ENCODE measurements at places on chromosomes 4 and X.

DNA sequence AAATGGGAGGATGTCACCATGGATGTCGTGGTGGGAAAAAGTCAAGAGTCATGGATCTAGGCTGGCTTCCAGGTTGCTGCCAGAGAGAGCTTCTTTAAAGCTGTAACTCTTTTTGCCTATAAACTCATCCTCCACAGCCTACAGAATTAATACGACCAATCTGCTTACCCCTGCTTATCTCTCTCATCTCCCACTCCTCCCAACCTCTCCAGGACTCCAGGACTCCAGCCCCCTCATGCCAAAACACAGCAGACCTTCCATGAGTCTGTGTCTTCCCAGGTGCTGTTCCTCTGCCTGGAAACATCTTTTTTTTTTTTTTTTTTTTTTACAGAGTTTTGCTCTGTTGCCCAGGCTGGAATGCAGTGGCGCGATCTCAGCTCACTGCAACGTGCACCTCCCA, 15.3 kb upstream of the SLC10A4 start:
- DNase-seq, result no peak

DNA sequence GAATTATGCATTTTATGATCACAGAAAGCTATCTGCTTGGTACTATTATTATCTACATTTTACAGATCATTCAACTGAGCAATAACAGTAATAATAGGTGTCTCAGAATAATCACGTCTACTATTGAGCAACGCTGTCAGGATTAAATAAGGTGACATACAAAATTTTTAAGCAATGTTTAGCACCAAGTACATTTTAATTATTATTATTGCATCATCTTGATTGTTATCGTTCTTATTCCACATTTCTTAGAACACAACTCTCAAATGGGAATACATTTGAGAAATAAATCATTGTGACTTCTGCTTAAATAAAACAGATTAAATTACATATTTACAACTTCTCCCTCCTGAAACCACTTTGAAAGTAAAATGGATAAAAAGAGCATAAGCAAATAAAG, 1083.5 kb upstream of the ADGRL3 start:
- DNase-seq, result no peak

DNA sequence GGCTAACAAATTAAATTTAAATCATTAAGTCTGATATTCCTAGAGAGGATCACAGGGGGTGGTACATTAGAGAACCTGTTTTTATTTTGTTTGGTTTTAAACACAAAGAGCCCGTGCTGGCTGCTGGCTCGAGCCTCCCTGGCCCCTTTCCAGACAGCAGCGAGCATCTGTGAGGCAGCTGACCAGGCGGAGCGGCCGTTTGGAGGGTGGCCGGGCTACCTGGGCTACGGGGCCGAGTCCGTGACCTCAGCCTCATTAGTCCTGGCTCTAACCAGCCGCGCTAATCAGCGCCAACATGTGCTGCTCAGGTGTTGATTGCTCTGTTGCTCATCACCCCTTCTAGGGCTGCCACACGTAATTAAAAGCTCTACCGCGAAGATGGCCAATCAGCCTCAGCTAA, 35.3 kb downstream of the DCTD start:
- no peak for DNase-seq

DNA sequence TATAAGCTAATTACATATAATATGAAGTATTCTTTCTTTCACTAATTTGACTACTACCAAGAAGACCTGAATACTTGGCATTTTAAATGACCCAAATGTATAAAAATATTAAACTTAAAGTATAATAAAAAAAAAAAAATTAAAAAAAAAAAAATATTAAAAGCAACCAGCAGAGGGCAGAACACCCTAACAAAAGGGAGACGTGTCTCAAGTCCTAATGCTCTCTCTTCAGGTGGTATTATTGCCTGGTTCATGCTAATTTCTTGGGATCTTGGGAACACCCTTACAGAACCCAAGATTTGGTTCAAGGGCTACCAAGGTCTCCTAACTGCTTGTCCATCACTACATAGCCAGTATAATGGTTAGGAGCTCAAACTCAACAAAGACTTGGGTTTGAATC, 754.8 kb downstream of the RAB28 start:
- no peak for DNase-seq

- DNase-seq, result no peak
These were observed 25.7 kb downstream of the CCKAR start for GRCh38 chr4:26464420-26465095.
